Activated CD4-positive, alpha-beta memory T cell treated with anti-CD3 and anti-CD28 coated beads for 36 hours (primary cell): ENCODE measurements at places on chromosomes 5 and 9. TPM values are rescaled to one million over a fixed set of nuclear protein-coding genes. Genes with fewer than 3 reads are reported as not detected.

Gene HBEGF
- 21.5 TPM for total RNA-seq

DNA sequence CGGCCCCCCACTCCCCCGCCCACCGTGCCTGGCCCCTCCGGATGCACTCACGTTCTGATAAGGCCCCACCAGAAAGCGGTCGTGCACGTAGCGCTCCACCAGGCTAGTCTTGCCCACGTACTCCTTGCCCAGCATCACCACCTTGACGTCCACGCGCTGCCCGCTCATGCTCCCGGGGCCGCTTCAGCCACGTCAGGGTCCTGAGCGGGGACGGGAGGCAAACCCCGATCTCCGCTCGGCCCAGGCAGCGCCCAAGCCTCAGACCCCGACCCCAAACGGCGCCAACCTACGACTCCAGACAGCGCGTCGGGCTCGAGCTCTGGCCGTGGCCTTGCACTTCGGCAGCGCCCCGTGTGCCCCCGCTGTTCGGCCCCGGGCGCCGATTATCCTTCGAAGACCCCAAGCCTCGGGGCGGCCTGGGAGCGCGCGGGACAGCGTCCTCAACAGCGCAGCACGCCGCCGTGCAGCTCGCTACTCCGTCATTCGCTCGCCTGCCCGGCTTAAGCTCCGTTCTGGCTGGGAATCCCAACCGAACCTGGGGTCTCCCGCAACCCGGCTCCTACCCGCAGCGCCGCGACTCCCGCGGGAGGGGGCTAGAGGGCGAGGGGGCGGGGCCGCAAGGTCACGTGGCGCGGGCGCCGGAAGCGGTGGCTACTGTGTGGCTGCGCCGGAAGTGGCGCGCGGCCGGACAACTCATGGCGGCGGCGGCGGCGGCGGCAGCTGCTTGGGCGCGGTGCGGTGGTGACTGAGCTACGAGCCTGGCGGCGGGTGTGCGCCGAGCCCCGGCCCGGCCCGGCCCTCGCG is at the start of the genes PRELID1 and RAB24:
PRELID1 (plus strand) TSS at position 679 of the 804 bp plus-strand sequence. CDS start 187 bp downstream, outside the sequence.
RAB24 (minus strand) TSS at position 599 of the 804 bp plus-strand sequence; CDS start at position 168, 431 bp downstream.
- H3K27ac ChIP-seq: peak within 1 kb of the TSS; percentile 82
- H3K4me3 ChIP-seq: peak within 1 kb of the TSS; percentile 96
- H3K27me3 ChIP-seq: no peaks in the 10 kb centered on the region

GRCh38 chr9:20570756-20571155 is 51.5 kb downstream of the MLLT3 start:
- no peak for DNase-seq
- no peaks in the 10 kb centered on the region for H3K27me3 ChIP-seq
- peaks cover 4% of the 10 kb centered on the region for H3K36me3 ChIP-seq
- peaks cover 67% of the 10 kb centered on the region for H3K4me1 ChIP-seq

DNA sequence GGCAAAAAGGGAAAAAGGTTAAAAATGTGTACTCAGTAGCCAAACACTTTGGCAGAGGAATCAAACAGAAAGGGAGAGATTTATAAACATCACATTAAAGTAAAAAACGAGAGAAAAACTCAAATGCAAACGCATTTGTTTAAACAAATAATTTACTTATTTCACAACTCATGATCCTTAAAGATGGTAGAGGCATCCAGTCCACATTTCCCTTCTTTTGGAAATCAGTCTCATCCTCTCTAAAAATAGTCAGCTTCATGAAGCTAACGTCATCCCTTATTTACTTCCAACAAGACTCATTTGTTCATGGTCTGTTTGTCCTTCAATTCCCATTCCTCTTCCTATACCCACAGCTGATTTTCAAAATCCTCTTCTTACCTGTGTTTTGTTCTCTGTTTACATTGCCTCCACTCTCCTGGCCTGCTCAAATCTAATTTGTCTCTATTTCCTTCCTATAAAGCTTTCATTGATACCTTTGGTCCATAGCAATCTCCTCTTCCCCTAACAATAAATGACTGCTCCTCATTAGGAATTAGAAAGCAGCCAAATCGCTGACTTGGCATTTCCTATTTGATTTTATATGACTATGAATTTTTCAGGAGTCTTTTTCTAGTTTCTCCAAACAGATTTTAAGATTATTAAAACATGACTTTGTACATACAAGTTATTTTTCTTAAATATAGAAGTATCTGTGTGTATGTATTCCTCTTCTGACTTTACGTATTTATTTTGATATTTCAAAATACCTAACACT is 805.3 kb downstream of the TLE1 start:
- no peaks in the 10 kb centered on the region for H3K27me3 ChIP-seq
- H3K27ac ChIP-seq: no peak overlapping the region
- H3K4me1 ChIP-seq: no peaks in the 10 kb centered on the region
- H3K36me3 ChIP-seq: no peaks in the 10 kb centered on the region
- no peak for DNase-seq
- H3K4me3 ChIP-seq: no peak overlapping the region

GRCh38 chr9:116959809-116960208 is 272.7 kb downstream of the TRIM32 start:
- DNase-seq: no peak
- H3K36me3 ChIP-seq: no peaks in the 10 kb centered on the region
- no peak overlapping the region for H3K27ac ChIP-seq
- no peaks in the 10 kb centered on the region for H3K4me1 ChIP-seq
- no peak overlapping the region for H3K4me3 ChIP-seq

DNA sequence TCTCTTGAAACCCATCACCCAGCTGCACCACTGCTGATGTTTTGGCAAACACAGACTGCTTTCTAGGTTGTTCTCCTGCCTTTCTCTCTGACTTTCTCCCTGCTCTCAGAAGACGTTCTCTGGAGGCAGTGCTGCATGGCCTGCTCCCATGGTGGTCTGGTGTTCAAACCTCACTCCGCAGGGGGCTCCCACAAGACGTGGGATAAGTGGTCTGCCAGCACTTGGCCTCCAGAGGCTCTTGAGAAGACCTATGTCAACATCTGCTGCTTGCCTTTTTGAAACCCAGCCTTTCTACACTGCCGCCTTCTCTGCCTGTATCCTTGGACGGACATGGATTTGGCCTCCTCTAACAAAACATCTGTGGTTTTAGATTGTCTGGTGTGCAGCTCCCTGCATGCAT is 16.6 kb downstream of the USP20 start:
- H3K4me1 ChIP-seq: peaks cover 23% of the 10 kb centered on the region
- no peaks in the 10 kb centered on the region for H3K27me3 ChIP-seq
- H3K27ac ChIP-seq: no peak overlapping the region

Gene NUDCD2
- total RNA-seq: 48.6 TPM

DNA sequence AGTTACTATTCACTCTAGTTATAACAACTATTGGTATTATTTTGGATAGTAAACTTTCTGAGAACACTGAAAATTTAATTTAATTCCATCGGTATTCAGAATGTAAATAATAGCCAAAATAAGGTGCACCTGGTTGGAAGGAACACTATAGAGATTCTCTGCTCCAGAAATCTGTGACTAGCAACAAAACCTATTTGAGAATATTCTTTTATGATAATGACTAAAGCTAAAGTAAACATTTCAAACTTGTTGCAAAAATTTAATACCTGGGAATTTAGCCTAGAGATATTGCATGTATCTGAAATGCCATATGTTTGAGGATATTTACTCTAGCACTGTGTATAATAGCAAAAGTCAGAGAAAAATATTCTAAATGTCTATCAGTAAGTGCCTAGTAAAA is 144.1 kb downstream of the PLK2 start:
- H3K4me1 ChIP-seq: no peaks in the 10 kb centered on the region
- H3K27me3 ChIP-seq: peaks cover 6% of the 10 kb centered on the region
- H3K27ac ChIP-seq: no peak overlapping the region
- H3K36me3 ChIP-seq: no peaks in the 10 kb centered on the region
- no peak for DNase-seq

GRCh38 chr9:126401107-126401506 is 74.5 kb downstream of the MVB12B start:
- no peaks in the 10 kb centered on the region for H3K36me3 ChIP-seq
- H3K4me1 ChIP-seq: peaks cover 27% of the 10 kb centered on the region
- H3K27ac ChIP-seq: no peak overlapping the region
- DNase-seq: peak; percentile 50
- H3K4me3 ChIP-seq: no peak overlapping the region

Gene GFI1B
- total RNA-seq: not detected

- DNase-seq: no peak
- no peak overlapping the region for H3K4me3 ChIP-seq
- no peaks in the 10 kb centered on the region for H3K4me1 ChIP-seq
- no peaks in the 10 kb centered on the region for H3K36me3 ChIP-seq
- H3K27me3 ChIP-seq: peaks cover 30% of the 10 kb centered on the region
These were observed 16.3 kb downstream of the DAPK1 start for GRCh38 chr9:87513880-87514535.

DNA sequence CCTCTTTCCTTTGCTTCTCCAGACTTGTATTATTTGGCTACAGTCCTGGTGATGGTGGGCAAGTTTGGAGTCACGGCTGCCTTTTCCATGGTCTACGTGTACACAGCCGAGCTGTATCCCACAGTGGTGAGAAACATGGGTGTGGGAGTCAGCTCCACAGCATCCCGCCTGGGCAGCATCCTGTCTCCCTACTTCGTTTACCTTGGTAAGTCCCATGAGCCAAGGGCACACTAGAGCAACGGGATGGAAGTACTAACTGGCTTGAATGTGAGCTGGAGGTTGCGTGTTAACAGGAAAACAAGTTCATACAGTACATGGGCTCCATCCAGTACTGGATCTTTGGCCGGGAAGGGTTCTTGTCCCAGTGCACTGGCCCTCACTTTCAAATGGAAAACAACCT is 22.9 kb downstream of the SLC22A5 start:
- H3K27ac ChIP-seq: no peak overlapping the region
- DNase-seq: no peak
- H3K4me3 ChIP-seq: no peak overlapping the region
- peaks cover 71% of the 10 kb centered on the region for H3K4me1 ChIP-seq
- H3K27me3 ChIP-seq: no peaks in the 10 kb centered on the region
- H3K36me3 ChIP-seq: no peaks in the 10 kb centered on the region

Gene PCDHA8
- total RNA-seq: not detected
